ENCODE measurements at places on chromosomes 1 and 21.

DNA sequence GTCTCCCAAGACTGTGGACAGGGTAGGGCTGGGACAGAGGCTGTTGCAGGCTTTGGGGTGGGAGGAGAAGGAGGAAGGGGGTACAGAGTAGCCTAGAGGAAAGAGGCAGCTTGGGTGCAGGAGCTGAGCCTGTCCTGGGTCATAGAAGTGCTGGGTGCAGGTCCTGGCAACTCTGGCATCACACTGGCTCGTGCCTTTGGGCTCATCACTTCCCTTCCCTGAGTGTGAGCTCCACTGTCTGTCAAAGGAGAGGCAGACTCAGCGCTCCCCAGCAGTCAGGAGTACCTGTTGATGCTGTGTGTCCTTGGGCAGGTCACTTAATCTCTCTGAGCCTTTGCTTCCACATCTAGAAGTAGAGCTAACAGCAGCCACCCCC lies 157.1 kb downstream of the PTPRU start:
- DNase-seq, result no peak

DNA sequence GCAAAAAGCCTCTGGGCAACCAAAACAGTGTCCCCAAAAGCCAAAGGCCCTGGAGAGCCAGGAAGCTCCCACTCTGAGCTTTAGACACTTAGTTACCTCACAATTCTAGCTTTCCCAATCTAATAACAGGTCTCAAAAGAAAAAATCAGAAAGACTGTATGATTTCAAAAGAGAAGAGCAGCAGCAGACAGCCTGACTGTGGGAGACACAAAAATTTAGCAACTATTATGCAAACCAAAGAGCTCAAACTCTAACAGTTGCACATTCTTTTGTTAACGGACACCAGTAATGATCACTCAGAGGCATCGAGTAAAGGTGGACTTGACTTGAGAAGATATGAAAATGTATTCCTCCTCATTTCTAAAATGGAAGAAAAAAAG lies 160.1 kb downstream of the SLC45A1 start:
- no peak for DNase-seq

DNA sequence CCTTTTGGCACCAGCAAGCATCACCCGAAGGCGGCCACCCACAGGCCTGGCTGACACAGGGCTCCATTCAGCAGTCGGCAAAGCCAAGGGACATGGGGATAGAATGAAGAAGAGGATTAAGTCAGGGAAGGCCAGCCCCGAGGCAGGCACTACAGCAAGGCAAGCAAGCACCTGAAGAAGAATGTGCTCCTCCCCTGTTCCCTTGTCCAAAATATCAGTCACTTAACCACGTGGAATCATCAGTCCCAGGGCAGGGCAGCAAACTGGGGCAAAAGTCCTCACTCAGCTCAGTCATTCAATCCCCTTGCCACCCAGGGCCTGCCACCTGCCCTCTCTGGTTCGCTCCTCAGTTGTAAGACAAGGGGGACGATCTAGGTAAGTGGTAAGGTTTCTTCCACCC lies 9.3 kb downstream of the KANK4 start:
- no peak for DNase-seq

DNA sequence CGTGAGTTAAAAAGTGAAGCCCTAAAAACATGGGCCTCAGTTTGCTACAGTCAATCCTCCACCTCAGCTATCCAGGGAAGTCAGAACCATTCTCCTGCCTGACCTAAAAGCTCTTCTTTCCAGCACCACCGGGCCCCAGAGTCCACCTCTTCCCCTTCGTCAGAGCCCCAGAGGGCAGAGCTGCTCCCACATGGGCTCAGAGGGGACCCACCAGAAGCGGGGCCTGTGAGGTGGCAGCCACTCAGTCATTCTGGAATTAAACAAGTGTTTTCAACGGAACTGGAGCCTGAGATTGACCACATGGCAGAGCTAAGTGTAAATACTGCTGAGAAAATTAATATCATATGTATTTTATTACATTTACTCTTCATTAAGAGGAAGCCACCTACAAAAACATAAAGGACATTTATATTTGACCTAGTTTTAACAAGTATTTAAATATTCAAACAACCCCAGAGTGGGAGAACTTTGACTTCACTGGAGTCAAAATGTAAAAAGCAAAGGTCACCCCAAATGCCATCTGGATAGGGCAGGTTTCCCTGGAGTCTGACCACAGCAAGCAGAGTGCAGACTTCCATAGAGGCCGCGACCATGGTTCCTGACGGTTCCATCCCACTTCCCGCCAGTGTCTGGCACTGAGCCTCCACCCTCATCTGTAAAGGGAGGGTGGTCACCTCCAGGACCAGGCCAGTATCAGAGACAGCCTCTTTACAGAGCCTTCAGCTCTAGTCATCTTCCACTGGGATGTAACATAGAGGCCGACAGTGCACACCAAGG lies 1.8 kb downstream of the SUMO3 start:
- DNase-seq, result no peak

DNA sequence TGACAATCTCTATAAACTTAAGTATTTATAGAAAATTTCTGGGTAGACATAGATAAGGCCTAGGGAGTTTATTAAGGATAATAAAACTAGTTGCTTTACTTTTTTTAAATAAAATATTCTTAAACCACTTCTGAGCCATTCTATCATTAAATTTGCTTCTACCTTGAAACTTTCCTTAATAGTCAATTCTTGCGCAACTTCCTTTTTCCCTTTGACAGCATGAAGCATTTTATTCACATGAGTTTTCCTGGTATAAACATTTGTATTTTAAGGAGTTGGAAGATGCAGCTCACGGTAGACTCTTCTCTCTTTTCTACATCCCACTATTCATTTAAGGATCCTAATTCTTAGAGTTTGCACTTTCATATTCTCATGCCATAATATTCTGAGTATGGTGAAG lies 75.8 kb upstream of the DPH5 start:
- no peak for DNase-seq

DNA sequence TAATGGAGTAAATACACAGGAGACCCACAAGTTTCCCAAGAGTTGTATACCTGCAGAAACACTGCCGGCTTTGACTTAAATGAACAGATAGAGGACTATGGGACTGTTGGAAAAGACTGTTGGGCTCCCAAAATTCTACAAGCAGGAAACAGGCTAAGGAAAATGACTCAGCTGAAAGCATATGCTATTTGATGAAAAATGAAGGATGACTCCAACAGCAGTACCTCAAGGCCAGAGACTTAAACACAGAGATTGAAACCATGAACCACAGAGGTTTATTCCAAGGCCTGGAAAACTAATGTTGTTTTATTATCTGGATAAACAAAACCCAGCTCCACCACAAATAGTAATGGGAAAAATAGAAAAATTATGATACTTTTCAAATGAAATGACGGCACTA lies 187.7 kb downstream of the TNFSF18 start:
- DNase-seq, result no peak

DNA sequence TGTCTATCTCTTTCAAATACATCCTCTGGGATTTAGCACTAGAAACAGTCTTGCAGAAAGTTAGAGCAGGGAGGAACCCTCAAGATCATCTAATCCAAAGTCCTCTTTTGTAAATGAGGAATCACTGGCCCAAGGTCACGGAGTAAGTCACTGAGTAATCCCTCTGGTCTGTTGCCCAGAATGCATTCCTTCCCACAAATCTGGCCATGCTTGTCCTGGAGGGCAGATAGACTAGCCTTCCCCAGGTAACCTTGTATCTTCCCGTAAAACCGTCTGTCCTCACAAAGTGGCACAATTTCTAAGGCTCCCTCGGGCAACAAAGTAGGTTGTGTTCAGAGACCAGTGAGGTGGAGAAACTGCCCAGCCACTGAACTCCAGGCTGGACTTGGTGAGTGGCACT lies 46.2 kb downstream of the DDR2 start:
- DNase-seq, result no peak

DNA sequence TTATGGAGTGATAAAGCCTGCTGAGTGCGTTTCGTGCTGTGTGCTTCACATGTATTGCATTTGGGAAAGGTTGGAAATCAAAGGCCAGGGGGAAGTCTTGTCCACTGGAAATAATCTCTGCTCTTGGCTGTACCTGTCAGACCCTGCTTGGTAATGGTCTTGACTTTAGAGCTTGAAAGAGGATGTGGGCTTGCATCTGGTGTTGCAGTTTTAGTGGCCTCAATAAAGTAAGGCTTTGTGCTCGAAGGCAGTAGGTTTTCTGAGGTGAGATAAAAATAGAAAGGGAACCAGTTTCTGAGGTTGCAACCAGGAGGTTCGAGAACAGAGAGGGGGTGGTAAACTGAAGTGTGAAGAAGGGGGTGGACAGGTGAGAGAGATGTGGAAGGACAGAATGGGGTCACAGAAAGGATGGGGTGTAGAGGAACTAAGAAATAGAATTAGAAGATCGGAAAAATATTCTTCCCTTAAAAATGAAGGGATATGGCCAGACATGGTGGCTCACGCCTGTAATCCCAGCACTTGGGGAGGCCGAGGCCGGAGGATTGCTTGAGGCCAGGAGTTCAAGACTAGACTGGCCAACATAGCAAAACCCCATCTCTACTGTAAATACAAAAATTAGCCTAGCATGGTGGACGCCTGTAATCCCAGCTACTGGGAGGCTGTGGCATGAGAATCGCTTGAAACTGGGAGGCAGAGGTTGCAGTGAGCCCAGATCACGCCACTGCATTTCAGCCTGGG lies 1.5 kb downstream of the S100PBP start:
- DNase-seq, result no peak

- DNase-seq, result no peak
These were observed 12.9 kb upstream of the LELP1 start for GRCh38 chr1:153190373-153190772.

DNA sequence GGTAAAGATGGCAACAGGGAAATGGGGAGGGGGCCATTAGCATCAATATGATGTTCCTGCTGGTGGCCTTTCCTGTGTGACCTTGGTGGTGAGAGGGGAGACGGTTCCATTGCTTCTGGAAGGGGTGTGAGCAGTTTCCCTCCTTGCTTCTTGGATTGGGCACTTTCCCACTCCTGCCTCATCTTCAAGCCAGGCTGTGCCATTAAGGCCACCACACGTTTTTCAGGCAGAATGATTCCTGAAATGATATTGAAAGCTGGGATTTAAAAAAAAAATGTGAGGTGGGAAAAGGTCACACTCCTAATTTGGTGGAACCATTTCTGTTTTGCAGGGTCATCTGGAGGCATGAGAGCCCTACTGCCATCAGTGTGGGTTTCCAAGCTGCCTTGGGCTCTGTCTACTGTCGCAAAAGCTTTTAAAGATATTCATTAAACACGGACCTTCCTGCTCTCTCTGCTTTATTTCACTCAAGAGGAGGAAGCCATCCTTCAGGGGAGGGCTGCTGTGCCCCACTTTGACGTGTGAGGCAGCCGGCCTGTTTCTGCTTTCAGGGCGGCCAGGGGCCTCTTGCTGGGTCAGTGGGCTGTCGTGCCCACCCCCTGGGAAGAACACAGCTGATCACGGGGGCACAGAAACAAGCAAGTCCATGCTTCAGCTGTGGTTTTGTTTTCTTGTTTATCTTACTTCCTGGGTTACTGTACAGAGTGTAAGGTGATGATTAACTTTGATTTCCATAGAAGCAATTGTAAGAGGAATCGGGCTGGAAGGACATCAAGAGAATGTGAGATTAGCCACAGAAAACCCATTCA lies 8.0 kb downstream of the RIIAD1 start:
- DNase-seq, result no peak
